ENCODE measurements at places on chromosomes 11 and 22.

DNA sequence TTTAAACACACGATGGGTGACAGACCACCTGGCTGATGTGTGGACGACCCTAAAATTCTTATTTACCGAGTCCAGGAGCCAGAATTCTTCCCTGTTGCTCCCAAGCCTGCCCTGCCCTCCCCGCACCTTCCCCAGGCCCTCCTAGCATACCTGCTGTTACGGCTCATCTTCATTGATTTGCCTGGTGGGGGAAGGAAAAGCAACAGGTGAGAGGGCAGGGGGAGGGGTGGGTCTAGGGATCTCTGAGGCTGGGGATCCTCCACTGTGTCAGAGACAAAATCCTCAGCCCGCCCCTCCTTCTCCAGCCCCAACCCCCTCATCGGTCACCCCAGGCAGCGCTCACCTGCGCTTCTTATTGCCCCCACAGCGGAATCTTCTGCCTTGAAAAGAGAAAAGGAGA lies 4.0 kb downstream of the FXYD2 start:
- DNase-seq = no peak

GRCh38 chr11:44066732-44067141 lies 667 bp downstream of the ACCS start:
- DNase-seq = no peak

DNA sequence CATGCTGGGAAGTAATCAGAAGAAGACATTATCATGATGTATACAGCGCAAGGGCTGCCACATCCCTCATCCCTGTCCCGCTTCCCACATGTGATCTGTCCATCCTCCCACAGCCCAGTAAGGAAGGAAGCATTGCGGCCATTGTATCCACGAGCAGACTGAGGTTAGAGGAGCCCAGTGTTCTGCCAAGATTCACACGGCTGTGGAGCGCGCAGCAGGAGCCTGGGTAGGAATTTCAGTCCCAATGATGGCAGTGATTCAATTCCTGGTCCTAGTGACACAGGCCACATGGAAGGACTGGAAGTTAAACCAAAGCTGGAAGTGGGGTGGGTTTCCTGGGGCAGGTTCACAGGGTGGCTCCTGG lies 89.2 kb downstream of the RTL6 start:
- DNase-seq = no peak

- no peak for DNase-seq
Observed at GRCh38 chr22:42902875-42903510, 45.9 kb upstream of the ARFGAP3 start.

DNA sequence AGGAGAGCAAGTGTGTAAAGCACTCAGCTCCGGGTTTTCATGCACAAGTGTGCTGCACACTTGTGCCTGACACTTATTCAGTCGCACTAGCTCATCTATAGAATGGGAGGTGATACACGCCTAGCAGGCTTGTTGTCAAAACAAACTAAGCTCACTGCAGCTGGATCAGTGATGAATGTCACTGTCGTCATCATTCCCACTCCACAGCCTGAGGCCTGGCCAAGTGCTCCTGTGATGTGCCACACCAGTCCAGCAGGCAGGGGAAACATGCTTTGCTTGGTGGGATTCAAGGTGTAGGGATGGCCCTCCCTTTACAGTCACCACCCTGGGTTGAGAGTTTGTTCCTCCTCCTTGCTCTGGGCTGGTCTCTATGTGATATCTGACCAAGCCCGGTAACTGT lies 6.8 kb downstream of the MPST start:
- DNase-seq = no peak

- DNase-seq = no peak
Observed at GRCh38 chr22:19108807-19109197, 13.4 kb downstream of the DGCR2 start.

- no peak for DNase-seq
Observed at GRCh38 chr11:66285250-66285947, 3.5 kb downstream of the YIF1A start.

GRCh38 chr11:111937844-111938243 lies 701 bp downstream of the DIXDC1 start:
- DNase-seq = no peak

GRCh38 chr11:65116370-65117205 lies 913 bp downstream of the ZNHIT2 start:
- DNase-seq = peak; percentile 6

DNA sequence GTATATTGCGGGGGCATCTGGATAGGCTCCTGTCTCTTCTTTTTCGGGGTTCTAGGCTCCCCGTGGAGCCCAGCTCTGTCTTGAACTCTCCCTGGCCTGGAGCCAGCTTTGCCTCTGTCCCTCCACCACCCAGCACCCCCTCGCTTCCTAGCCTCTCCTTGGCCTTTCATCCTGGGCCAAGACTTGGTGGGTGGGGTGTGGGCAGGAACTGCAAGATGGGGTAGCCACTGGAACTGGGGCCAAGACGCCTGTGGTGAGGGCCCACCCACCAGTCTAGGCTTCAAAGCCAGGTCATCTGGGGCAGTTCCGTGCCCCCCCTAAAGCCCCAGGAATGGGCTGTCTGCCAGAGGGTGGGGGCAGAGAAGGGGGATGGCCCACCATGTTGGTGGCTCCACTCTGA lies 1.7 kb upstream of the CRYBB1 start:
- no peak for DNase-seq

GRCh38 chr11:70066628-70067027 lies 11.5 kb upstream of the ANO1 start:
- no peak for DNase-seq

DNA sequence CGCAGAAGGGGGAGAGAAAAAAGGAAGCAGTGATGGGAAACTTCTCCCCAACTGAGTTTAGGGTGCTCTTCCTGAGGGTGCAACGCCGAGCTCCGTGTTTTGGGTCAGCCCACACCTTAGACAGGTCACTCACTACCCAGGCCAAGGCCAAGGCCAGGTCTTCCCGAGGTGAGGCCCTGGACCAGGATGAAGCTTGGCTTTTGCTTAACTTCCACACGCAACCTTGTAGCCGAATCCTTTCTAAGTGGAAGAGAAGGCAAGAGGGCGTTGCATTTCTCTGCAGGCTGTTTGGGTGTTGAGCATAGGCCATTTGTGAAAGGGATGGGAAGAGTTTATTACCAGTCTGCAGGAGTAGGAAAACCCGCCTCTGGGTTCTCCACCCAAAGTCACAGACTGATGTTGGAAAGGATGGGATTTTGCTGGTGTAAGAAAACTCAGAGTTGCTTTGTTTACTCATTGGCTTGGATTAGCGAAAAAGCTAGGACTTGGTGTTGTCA lies 1.5 kb downstream of the KREMEN1 start:
- DNase-seq = no peak

- DNase-seq = no peak
Observed at GRCh38 chr11:131092469-131092868, 176.2 kb upstream of the SNX19 start.

DNA sequence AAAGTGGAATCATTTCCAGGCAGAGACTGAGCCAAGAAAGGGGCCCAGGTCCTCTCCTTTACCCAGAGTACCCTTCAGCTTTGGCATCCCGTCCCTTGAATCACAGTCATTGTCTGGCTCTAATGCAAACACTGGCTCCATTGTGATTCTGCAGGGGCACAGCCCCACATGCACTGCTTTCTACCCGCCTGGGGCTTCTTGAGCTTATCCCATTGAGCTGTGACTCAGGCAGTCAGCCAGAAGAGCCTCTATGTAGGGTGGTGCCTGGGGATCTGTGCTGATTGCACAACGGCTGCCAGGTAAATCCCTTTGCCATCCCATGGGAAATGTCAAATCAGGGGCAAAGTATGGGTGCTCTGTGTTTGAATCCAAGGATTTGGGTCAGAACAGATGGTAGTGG lies 88.9 kb downstream of the RASSF10 start:
- DNase-seq = no peak

DNA sequence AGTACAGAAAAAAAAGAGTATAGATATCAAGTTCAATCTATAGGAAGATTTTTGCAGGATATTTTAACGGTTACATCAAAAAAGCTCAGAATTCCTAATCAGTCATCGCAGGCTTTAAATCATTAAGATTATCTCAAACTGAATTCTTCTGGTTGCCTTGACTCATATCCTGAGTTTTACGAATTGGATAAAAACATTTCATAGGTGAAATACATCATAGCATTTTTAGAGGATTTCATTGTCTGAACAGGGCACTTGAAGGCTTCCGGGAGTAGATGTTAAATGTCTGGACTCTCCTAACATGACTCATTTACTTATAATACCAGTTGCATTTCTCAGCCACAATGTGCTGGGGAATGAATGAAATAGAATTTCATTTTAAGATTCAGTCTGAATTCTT lies 2216.6 kb upstream of the RAG2 start:
- no peak for DNase-seq
